ENCODE measurements at places on chromosomes 2 and 18.

- DNase-seq = no peak
Measured at GRCh38 chr18:43539862-43540261, 262.6 kb upstream of the SYT4 start.

- no peak for DNase-seq
Measured at GRCh38 chr2:128324008-128324896, 5.6 kb upstream of the HS6ST1 start.

DNA sequence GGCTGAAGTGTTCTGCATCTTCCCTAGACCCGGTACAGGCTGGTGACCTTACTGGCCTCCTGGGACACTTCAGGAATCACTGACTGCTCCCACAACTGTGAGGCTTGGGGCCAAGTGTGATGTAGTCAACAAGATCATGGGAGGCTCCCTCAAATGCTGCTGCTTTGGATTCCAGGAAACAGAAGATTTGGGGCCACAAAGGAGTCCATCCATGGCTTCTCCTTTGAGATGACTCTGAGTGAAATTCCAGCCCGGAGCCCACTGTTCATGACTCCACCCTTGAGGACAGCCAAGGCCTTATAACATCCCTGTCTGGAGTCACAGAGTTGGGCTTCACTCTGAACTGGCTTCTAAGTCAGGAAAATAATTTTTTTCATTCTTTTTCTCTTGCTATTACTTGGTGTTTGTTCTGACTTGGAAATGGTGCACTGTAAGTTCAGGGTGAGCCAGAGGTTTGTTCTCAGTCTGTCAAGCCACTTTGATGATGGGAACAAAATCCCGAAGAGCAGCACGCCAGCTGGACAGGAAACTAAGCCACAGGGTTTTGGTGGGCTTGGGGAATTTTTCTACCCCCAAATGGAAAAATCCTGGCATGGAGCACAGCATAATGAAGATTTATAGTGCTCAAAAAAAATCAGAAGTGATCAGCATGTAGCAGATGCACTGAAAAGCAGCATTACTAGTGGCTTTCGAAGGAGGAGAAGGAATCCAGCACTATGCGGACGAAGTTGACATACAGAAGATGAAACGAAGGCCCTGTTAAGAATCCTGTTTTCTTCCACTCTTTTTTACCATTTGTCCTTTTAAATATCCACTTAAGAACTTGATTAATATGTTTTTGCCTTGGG lies 98.1 kb upstream of the ZFP36L2 start:
- DNase-seq = no peak

DNA sequence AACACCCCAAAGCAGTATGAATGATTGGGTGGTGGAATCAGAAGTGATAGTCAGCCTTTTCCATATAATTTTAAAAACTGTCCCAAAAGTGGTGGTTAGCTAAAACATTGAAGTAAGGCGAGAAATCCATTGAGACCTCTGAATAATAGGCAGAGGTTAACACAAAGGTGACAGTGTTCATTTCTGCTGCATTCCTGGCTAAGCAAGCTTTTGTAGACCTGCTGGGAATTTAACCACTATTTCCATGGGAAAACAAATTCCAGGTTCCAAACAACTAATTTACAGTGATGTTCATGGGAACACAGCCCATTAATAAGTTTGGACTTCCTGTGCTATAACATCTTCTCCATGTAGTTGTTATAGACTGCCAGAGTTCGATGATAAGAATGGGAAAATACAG lies 6.3 kb upstream of the INO80D start:
- no peak for DNase-seq

DNA sequence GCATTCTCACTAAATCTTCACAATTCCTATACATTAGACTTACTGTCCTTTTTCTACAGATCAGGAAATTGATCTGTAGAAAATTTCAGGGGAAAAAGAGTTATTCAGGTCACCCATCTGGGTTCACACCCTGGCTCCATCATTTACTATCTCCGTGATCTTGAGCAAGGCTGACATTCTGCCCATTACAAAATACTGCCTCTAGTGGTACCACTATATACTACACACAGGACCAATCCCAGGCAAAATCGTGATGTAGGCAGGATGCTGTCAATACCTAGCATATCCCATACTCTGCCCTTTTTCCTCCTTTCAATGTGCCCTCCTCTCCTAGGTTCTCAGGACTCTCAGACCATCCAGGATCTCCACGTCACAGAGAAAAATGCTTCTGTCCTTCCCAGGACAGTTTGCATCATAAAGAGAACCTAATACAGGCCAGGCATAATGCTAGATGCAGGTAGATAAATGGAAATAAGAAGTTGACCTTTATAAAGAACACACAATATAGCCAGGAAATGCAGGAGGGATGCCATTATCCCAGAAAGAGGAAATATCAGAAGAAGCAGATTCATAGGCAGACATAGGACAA lies 101.9 kb downstream of the CDH20 start:
- DNase-seq = no peak

DNA sequence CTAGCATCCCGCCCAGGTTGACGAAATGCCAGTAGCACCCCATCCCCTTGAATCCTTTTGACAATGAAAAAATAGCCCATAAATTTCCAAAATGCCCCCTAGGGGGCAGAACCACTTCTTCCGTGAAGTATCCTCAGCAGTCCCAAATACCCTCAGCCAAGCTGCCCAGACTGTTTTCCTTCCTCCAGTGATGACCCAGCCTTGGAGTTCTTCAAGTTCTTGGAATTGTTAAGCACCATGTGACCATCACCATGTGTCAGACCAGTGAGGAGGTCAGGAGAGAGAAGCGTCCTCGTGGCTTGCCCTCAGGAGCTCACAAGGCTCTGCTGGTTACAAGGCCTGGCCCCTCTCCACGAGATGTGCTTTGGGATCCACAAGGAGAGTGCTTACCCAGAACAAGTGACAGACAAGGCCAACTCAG lies 1.4 kb upstream of the SLC23A3 start:
- DNase-seq = no peak

DNA sequence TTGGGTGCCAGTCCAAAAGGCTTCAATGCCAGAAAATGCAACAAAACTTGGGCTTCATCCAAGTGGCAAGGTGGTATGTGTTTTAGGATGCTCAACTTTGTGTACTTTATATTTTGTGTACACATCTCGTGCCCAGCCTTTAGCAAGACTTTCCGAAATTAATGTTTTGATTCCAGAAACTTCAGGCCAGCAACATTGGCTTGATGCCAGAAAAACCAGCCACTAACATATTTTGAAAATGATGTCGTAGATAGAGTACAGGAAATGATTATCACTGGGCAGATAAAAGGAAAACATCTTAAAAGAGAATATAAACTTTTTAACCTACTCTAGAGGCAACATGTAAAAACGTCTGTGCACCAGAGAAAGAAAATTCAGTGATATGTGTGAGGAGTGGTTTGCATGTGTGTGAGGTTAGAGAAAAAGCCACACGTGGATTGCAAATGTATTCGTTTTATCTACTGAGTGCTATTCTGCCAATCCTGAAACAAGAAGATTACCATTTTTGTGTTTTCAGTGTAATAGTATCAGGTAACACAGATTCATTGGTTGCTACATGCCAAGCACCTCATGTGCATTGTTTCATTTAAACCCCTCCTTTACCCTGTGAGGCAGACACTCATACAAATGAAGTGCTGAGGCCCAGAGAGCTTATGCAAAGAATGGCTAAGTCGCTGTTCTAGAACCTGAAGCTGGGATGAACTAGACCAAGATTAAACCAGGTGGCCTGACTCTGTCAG lies 264.8 kb downstream of the C1D start:
- DNase-seq = no peak

GRCh38 chr2:222900354-222900753 lies 39.5 kb downstream of the ACSL3 start:
- no peak for DNase-seq

DNA sequence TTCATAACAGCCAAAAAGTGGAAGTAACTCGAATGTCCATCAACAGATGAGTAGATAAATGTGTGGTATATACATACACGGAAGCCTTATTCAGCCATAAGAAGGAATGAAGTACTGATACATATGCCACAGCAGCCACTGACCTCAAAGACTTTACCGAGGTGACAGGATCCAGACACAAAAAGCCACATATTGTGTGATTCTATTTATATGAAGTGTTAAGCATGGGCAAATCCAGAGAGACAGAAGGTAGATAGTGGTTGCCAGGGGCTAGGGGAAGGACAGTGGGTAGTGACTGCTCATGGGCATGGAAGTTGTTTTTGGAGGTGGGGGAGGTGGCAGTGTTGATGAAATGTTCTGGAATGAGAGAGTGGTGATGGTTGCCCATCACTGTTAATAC lies 33.9 kb downstream of the ZAP70 start:
- no peak for DNase-seq

DNA sequence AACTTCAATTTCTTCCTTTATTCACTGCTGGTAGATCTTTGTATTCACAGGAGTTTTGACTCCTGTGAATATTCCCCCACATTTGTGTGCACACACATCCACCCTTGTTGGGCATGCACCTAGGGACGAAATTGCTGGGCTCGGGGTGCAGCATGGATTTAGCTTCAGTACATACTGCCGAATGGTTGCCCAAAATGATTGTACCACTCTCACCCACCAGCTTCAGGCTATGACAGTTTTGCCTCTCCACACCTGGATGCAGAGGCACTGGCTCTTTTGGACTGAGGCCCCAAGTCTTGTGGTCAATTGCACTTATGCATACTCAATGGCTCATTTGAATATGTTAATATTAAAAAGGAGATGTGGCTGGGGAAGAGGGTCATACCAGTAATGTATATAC lies 65.1 kb upstream of the ODC1 start:
- DNase-seq = no peak

GRCh38 chr2:102809291-102810189 lies 47.7 kb downstream of the TMEM182 start:
- DNase-seq = no peak

DNA sequence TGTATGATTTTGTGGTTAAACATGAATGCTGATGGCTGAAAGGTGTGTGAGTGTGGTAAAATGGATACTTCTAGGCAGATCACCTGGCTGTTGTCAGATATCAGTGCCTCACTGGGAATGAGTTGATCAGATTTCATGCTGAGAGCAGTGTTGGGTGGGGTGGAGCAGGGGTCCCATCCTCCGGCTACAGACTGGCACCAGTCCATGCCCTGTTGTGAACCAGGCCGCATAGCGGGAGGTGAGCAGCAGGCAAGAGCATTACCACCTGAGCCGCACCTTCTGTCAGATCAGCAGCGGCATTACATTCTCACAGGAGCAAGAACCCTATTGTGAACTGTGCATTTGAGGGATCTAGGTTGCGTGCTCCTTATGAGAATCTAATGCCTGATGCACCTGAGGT lies 78.7 kb downstream of the GLI2 start:
- DNase-seq = no peak

GRCh38 chr2:25566694-25567093 lies 106.7 kb downstream of the DTNB start:
- peak; percentile 22 for DNase-seq

- DNase-seq = no peak
Measured at GRCh38 chr2:192126912-192127311, 67.8 kb downstream of the TMEFF2 start.

DNA sequence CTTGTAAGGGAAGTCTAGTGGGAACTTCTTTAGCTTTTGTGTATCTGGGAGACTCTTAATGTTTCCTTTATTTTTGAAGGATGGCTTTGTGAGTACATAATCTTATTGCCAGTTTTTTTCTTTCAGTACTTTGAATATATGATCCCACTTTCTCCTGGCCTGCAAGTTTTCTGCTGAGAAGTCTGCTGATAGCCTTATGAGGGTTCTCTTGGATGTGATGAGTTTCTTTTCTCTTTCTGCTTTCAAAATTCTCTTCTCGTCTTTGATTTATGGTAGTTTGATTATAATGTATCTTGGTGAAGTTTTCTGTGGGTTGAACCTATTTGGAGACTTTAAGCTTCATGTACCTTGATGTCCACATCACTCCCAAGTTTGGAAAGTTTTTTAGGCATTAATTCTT lies 28.1 kb downstream of the COLEC11 start:
- no peak for DNase-seq

DNA sequence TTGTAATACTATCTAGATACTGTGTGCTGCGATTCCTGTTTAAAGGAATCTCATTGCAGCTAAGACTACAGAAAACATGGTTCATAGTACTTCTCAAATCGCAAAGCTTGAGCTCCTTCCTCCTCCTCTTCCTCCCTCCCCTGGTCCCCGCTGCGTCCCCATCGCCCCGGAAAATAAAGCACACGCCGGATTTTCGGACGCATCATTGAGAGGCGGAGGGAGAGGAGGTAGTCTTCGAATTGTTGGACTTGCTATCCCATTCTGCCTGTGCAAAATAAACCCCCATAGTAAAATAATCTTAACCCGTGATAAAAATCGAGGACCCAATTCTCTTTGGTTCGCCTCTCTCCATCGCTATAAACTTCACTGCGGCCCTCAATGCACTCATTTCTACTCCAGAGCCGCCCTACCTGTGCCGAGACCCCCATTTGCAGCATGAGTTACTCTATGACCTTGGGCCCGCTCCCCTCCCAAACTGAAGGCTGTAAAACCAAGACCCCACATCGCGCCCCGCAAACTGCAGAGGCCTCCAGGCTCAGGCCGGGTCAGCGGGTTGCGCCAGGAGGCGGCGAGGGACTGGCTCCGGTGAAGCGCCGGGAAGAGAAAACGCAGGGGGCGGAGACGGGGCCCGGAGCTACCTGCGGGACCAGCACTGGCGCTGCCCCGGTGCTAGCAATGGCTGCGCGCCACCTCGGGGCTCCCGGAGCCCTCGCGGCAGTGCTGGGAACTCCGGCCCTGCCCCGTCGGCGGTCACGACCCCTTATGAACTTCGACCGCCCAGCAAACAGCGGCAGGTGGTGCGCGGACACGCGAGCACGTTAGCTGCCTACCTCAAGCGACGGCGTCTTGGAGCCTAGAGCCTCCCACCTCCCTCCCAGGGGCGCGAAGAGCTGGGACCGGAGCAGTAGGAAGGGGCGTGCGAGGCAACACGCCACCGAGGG lies 649 bp downstream of the ESCO1 start:
- no peak for DNase-seq

- DNase-seq = peak; percentile 60
Measured at GRCh38 chr2:25794544-25795276, 83.6 kb downstream of the ASXL2 start.

- no peak for DNase-seq
Measured at GRCh38 chr2:12982149-12982584, 265.4 kb downstream of the TRIB2 start.
